ENCODE measurements at places on chromosomes 2 and 18.

GRCh38 chr2:128260239-128261138 is 58.2 kb downstream of the HS6ST1 start:
- no peak for DNase-seq

GRCh38 chr2:221572821-221573429 is 821 bp upstream of the EPHA4 start:
- peak; percentile 60 for DNase-seq

DNA sequence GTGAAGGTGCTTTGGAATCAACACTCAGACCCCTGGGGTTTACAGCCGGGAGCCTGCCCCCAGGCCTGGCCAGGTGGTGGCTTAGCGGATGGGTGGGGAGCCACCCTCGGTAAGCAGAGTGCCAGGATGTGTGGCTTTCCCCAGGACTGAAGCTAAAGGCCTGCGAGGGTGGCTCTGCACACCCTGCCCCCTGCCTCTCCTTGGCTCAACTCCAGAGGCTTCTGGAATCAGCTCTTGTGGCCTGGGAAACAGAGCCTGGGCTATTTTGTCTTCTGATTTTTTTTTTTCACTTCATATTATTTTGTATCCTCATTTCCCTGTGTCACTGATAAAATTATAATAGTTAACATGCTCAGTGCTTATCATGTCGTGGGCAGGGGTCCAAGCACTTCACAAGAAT is 79.8 kb downstream of the RHOB start:
- DNase-seq: no peak

GRCh38 chr2:16005816-16006536 is 65.6 kb downstream of the MYCN start:
- DNase-seq: no peak

DNA sequence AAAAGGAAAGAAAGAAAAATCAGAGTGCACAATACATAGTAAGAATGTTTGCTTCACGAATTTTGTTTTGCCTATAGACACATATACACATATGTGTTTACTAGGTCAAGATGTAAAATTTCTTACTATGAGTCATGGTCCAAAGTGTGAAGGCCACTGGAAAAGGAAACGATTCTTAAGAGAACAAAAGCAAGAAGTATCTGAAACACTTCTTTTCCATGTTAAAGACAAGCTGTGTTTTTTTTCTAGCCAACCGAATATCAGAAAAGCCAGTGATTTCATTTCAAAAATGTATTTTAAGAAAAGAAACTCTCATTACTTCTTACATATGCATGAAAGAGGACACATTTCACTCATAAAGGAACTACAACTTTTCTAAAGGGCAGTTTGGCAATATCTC is 24.9 kb downstream of the PECR start:
- peak; percentile 46 for DNase-seq

All from GM13976 (cell line).